ENCODE measurements at places on chromosomes 5 and 9. TPM values are rescaled to one million over a fixed set of nuclear protein-coding genes. Genes with fewer than 3 reads are reported as not detected.

The NUTM2G gene
- total RNA-seq: not detected

The TAL2 gene
- total RNA-seq: not detected

The ENHO gene
- total RNA-seq: not detected

The ZNF169 gene
- 9.9 TPM for total RNA-seq

The ELP1 gene
- total RNA-seq: 31.6 TPM

The CBY3 gene
- 0.66 TPM for total RNA-seq

The TEX53 gene
- total RNA-seq: not detected

The SOWAHA gene
- 0.47 TPM for total RNA-seq

The LCN1 gene
- not detected for total RNA-seq

The PCDHA12 gene
- total RNA-seq: not detected

The NMRK1 gene
- 7.1 TPM for total RNA-seq

The FBN2 gene
- not detected for total RNA-seq

The ARHGEF39 gene
- 8.8 TPM for total RNA-seq

The OLFM1 gene
- 0.47 TPM for total RNA-seq

The PLPPR1 gene
- total RNA-seq: not detected

The GABRA1 gene
- not detected for total RNA-seq

The ELOVL7 gene
- 0.49 TPM for total RNA-seq

The NOXA1 gene
- 0.49 TPM for total RNA-seq

The NEUROG1 gene
- not detected for total RNA-seq

The CCL21 gene
- not detected for total RNA-seq
